ENCODE measurements at places on chromosomes 7 and 10.

DNA sequence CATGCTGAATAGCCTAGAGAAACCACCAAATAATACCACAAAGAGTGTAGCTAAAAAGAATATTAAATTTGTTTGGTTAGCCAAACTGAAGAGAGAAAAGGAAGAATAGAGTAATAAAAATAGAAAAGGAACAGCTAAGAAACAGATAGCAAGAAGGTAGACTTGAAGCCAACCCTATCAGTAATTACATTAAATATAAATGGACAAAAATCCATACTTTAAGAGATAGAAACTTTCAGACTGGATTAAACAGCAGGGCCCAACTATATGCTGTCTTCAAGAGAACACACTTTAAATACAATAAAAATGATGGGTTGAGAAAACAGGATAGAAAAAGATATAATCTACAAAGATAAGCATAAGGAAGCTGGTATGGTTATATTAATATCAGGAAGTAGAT lies 31.2 kb downstream of the IL2RA start:
- no peak for DNase-seq

- no peak for DNase-seq
These were observed 77.0 kb downstream of the PFKFB3 start for GRCh38 chr10:6279540-6280267.

DNA sequence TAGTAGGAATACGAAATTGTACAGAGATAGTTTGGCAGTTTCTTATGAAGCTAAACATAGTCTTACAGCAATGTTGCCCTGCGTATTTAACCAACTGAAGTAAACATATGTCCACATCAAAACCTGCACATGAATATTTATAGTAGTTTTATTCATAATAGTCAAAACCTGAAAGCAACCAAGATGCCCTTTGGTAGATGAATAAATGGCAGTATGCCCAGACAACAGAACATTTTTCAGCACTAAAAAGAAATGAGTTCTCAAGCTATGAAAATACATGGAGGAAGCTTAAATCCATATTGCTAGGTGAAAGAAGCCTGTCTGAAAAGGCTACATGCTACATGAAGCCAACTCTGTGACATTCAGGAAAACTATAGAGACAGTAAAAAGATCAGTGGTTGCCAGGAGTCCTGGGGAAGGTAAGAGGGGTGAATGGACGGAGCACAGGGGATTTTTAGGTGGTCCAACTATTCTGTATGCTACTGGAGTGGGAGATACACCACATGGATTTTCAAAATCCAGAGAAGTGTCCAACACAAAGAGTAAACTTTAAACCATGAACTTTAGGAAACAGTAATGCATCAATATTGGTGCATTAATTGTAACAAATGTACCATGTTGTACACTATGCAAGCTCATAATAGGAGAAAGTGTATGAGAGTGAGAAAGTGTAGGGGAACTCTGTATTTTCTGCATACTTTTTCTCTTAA lies 17.6 kb downstream of the GPRIN2 start:
- DNase-seq: no peak

DNA sequence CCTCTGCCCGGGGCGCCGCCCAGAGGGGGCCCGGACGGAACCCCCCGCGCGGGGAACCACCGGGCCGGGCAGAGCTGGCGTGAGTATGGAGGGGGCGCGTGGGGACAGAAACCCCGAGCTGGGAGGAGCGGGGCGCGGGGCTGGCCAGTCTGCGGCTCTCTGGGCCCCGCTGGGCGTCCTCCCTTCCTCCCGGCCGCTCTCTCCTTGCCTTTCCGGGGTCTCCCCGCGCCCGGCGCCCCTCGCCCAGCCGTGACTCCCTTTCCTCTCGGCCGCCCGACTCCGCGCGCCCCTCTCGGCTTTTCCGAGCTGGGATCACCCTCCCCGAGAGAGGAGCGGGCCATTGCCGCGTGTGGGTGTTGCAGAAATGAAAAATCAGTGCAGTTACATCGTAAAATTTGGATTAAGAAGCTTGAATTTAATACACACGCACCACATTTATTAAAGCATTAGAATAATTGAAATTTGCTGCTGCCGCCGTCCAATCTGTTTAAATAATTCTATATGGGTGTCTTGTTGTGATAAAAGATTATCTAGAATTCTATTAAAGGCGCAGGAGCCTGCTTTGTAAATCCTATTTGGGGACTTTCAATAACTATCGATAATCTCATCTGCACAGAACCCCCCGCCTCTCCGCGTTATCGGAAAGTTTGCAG lies 9.1 kb downstream of the UNCX start:
- DNase-seq: no peak

- no peak for DNase-seq
These were observed 41.4 kb downstream of the GSDME start for GRCh38 chr7:24715661-24716479.

- DNase-seq: no peak
These were observed 94.1 kb downstream of the NOC3L start for GRCh38 chr10:94268652-94269051.

DNA sequence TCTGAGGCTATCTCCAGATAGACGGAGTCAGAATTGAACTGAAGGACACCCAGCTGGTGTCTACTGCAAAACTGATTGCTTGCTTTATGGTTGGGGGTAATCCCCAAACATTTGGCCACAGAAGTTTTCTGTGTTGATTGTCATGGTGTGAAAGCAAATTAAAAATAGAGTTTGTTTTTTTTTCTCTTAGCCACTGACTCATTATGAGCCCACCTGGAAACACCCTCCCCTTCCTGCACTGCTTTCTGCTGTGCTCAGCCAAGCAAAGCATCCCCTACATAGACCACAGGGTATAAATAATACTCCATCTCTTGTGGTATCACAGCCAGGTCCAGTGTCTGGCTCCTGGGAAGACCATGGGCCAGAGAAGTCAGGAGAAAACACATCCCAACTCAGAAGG lies 6.5 kb upstream of the VWC2 start:
- no peak for DNase-seq

- DNase-seq: no peak
These were observed 56.5 kb downstream of the FIGNL1 start for GRCh38 chr7:50393547-50394252.

DNA sequence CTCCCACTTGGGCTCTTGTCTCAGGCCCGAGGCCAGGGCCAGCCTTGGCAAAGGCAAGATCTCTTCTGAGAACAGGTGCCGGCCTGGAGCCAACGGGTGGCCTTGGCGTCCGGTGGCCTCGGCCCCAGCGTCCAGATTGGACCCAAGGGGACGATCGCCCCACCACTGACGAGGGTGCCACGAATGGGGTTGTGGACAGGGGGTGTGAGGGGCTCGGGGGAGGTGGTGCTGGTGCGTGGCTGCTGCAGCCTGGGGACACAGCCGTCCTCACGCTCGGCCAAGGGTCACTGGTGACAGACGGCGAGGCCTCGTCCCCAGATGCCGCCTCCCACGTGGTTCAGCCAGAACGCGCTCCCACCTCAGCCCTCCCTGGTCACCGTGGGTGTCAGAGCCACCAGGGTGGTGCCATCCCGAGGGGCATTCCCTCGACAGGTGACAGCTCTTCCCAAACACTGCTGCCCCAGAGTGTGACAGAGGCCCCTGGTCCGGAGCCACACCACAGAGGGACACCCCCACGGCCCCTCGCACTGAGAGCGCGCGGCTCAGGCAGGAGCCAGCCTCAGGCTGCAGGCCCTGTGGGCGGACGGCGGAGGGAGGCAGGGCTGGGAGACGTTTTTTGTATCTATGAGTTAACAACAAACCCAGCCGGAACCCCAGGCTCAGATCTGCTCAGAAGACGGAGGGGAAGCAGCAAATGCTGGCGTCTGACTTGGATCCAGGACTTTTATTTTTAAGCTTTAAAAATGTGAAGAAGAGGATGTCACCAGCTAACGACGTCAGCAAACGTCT lies 18.5 kb upstream of the CFAP46 start:
- no peak for DNase-seq

- no peak for DNase-seq
These were observed 306.8 kb downstream of the SORCS1 start for GRCh38 chr10:106857728-106858127.

DNA sequence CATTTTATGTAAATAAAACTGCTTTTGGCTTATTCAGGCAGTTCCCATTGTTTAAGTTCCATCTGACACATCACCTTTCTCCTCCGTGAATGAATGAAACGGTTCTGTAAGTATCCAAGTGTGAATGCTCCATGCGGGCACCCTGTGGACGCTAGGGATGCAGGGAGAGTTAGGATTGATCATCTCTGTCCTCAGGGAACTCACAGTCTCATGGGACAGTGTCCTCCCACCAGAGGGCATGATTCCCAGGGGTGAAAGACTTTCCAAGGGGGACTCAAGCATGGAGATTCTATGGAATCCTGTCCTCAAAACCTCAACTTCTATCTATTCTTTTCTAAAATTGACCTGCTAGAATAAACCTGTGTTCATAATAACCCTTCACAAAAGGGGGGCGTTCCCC lies 98.8 kb downstream of the HECW1 start:
- DNase-seq: no peak

DNA sequence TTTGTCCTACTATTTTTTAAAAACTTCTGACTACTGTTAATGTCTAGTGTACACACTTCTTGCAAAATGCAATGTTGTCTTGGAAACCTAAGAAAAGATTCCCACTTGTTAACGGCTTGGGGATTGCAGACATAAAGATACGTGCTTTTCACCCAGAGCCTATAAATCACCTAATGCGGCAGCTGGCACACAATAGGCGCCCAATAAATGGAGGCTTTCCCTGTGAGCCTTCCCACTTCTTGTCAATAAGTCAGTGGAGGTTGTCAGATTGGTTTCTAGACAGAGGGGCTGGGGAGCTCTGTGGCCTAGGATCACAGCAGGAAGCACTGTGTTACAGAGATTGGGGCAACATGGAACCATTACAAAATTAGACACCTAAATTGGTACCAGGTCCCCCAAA lies 74.7 kb downstream of the VSTM4 start:
- DNase-seq: no peak

DNA sequence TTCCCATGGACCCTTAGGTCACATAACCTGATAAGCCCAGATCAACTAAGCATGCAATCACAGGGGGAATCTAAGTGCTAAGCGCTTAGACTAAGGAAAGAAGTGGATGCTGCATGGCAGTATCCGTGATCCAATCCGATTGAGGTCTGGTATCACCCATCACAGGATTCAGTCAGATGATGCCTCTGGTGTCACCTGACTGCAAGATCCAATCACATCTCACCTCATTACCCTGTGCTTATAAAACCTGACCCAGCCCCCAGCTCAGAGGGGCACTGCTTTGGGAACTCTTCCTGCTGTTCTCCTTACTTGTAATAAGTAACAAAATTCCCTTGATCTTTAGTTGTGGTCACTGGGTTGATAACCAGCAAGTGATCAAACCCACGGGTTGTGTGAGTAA lies 84.7 kb upstream of the TMEM168 start:
- DNase-seq: no peak

GRCh38 chr10:129455625-129456024 lies 11.4 kb upstream of the MGMT start:
- no peak for DNase-seq

GRCh38 chr10:106502641-106503040 lies 661.9 kb downstream of the SORCS1 start:
- no peak for DNase-seq

- DNase-seq: no peak
These were observed 129.2 kb downstream of the BBS9 start for GRCh38 chr7:33258491-33258951.

DNA sequence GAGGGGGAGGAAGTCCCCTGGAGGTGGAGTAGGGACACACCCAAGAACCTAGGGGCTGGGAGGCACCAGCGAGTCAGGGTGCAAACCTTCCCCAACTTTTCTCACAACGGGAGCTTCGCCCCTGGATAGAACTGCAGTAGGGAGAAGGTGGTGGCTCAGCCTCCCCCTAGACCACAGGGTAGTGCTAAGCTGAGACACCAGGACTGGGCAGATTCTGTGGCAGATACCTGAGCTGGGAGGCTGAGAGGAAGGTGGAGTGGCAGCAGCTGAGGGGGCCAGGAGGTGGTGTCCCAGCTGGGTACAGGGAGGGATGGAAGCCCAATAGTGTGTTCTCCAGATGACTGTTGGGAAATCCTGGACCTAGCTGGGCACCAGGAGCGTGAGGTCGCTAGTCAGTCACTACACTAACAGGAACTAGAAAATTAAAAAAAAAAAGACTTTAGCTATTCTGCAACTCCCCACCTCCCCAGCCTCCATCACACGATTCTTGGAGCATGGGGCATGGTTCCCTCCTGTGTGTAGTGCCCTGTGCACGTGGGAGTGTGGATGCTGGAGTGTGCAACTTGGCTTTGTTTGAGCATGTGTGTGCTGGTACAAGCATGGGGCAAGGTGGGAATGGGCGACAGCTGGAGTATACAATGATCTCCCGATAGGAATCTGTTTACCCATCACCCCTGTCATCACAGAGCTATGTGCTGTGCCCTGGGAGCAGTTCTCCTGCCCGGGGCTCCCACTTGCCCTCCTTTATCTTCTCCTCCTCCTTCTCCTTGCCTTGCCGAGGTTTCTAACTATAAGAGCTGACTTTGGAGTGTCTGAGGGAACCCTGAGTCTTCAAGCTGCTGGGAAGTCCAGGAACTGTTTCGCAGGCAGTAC lies 8.8 kb upstream of the TRPV6 start:
- DNase-seq: no peak

GRCh38 chr7:27239387-27240014 lies 3.1 kb upstream of the EVX1 start:
- no peak for DNase-seq

GRCh38 chr7:97078023-97078969 lies 39.2 kb upstream of the SDHAF3 start:
- DNase-seq: no peak

- DNase-seq: no peak
These were observed 63.1 kb downstream of the CARD11 start for GRCh38 chr7:2980401-2981102.

DNA sequence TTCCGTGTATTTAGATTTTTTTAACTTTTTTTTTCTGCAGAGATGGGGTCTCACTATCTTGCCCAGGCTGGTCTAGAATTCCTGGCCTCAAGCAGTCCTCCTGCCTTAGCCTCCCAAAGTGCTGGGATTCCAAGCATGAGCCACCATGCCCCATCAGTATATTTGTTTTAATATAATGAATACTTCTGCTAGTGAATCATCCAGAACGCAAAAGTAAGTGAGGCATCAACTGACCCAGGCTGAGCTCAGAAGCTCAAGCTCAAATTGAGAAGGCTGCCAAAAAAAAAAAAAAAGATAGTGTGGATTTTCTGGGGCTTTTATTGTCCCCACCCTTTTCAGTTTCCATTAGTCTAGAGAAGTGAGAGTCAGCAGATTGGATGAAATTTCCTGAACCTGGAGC lies 39.0 kb upstream of the TECTB start:
- DNase-seq: no peak

DNA sequence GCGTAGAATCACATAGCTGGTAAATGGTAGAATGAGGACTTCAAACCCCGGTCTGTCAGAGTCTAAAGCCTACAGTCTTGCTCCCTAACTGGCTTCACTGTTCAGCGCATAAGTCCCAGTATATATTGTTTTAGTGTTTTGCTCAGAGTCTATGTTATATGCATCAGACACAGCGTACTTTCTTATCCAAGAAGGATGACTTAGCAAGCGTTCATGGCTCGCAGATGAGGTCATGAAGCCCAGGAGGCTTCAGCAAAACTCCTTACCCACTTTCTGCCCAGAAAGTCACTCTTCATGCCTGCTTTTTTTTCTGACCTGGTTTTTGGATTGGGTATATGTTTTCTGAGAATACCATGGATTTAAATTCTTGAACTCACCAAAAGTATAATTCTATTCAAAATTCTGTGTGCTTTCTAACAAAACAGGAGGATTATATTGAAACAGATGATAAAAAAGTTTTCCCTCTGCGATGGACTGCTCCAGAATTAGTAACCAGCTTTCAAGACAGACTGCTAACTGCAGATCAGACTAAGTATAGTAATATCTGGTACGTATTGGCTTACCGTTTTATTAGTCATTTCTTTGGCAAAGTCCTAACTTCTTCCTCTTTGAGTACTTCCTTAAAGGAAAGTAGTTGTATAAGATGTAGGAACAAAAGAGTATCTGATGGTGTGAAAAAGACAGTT lies 24.6 kb upstream of the BHLHA15 start:
- no peak for DNase-seq
